ENCODE measurements at places on chromosomes 7 and 10.

- no peak for DNase-seq
Observed at GRCh38 chr10:74898201-74898976, 72.0 kb downstream of the KAT6B start.

GRCh38 chr7:138405496-138405895, 54.6 kb upstream of the TRIM24 start:
- no peak for DNase-seq

DNA sequence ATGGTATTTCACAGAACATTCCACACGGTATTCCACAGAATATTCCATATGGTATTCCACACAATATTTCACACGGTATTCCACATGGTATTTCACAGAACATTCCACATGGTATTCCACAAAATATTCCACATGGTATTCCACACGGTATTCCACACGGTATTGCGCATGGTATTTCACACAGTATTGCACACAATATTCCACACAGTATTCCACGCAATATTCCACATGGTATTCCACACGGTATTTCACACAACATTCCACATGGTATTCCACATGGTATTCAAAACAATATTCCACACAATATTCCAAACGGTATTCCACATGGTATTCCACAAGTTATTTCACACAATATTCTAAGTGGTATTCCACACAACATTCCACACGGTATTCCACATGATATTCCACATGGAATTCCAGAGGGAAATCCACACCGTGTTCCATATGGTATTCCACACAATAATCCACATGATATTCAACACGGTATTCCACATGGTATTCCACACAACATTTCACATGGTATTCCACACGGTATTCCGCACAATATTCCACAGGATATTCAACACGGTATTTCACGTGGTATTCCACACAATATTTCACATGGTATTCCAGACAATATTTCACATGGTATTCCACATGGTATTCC, 136.7 kb upstream of the CHST15 start:
- no peak for DNase-seq

GRCh38 chr7:96942112-96942511, 63.2 kb upstream of the DLX6 start:
- DNase-seq, result no peak

DNA sequence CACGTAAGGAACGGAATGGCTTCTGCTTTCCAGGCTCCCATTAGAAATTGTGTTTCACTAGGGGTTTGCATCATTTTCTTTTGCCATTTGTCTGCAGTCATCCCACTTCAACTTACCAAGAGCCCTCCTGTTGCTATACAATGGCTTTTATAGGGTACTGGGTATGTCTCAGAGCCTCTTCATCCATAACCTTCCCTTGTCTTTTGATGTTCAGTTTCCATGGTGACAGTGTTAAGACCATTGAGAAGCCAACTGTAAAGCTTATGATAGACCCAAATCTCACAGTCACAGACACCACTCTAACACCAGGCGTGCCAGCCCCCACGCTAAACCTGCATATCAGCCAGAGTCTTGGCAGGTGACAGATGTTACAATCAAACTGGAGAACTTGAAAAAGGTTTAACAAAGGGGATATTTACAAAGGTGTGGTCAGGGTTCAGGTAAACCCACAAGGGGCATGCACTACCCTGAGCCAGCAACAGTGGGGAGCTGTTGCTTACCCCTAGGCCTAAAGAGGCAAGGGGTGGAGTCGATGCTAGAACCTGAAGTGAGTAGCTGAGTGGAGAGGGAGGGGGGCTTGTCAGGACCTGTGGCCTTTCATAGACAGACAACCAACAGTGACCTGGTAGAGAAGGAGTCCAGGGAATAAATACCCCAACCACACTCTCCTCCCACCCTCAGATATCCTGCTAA, 53.2 kb upstream of the ABLIM1 start:
- DNase-seq, result no peak

- DNase-seq, result no peak
Observed at GRCh38 chr10:13560597-13560996, 26.2 kb upstream of the PRPF18 start.

GRCh38 chr10:113222207-113222606, 272.2 kb downstream of the TCF7L2 start:
- DNase-seq, result no peak

DNA sequence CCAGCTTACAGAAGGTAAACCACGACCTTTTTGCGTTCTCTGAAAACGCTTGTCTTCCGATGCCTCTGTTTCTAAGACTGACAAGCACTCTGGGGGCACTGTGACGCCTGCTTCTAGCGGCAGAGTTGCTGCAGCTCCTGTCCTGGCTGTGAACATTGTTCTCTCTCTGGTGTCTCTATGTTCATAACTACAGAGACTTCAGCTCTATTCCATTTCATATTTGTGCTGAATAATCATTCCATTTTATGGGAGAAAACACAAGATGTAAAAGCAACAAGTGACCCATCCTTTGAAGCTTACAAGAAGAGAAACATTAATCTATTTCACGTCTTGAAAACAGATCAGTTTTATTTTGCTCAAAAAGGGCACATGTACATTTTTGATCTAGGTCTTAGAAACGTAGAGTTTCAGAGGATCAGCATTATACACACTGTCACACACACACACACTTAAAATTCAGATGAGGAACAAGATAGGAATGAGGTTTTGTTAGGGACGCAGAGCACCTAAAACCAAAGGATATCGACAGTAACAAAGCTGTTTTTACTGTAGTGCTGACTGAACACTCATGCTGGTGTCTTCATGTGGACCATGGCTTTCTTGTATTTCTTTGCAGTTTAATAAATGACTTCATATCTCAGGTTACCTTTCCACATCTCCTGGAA, 3.0 kb downstream of the IKZF1 start:
- no peak for DNase-seq

- DNase-seq, result no peak
Observed at GRCh38 chr7:16129431-16130110, 291.8 kb downstream of the CRPPA start.

DNA sequence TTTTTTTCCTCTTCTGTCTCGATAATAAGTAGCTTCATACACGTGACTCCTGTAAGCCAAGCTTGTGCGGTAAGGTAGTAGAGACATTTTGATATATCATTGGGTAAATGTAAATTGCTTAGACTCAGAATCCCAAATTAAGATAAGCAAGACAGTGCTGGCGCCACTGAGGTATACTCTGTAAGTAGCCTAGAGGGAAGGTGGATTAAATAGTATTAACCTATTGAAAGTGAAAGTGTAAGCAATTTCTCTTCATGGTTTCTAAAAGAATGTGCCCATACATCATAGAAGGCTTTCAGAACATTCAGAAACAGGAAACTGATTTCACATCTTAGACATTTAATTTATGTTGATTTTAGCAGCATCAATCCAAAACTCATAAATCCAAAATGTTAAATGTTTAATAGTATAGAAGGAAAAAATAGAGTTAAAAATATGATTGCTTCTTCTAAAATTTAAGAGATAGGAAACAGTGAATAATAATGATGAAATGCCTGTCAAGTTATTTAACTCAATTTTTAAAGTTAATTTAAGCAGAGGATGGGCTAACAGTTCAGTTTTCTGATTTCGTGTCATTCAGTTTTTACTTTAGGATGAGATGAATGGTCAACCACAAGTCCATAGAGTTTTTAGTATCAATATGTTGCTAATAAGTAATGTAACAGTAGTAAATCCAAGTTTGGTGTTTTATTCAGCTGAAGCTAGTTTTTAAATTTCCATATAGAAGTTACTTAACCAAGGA, 36.8 kb downstream of the LRRC72 start:
- no peak for DNase-seq

DNA sequence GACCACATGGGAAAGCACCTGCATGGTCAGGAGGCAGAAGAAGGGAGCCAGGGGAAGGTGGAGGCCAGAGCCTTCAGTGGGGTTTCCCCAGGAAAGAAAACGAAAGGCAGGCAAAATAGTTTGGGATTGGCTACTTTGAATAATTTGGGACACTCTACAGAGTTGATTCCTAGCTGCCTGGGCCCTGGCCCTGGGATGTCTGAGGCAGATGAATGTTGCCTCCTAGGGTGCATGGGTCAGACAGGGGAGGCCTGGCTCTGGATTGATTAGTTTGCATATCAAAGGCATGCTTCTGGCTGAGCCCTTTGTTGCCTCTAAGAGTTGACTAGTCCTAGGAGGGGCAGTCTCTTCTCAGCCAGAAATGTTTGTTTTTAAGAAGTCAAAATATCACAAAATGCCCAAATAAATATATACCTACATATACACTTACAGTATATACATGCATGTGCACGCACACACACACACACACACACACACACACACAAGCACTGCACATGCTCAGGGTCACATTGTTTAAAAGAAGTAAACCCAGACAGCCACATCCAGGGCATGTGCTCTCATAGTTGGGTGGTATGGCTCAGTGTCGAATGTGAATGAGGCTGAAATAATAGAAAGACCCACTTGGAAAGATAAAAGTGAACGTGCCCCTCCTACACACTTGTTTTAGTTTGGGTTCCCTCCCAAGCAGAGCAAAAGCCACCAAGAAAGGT, 184.2 kb downstream of the GPAM start:
- DNase-seq, result no peak

DNA sequence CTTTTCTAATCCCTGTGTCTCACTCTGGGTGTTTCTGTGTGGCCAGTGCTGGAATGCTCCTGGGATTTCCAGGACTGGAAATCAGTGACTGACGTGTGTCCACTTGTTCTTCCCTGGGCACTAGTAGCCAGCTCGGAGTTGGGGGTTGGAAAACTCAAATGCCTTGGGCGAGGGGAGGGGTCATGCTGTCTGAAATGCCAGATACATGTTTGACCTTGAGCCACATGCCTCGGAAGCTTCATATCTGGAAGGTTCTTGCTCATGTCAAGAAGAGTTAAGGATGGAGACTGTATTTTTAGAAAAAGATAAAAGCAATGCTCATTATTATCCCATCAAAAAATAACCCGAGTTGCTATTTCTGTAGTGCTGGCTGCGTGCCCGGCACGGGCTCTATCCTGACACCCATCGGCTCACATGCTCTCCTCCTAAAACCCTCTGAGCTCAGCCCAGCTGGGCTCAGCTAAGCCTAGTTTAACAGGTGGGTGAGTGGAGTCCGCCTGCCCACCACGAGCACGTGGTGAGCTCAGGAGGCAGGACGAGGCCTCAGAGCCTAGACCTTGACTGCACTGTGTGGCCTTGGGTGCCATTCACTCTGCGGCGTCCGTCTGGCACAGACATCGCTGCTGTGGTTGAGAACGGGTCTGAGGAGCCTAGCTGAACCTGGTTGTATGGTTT, 6.4 kb downstream of the DPYSL4 start:
- no peak for DNase-seq

GRCh38 chr10:72056113-72056512, 32.2 kb downstream of the SPOCK2 start:
- DNase-seq, result no peak

DNA sequence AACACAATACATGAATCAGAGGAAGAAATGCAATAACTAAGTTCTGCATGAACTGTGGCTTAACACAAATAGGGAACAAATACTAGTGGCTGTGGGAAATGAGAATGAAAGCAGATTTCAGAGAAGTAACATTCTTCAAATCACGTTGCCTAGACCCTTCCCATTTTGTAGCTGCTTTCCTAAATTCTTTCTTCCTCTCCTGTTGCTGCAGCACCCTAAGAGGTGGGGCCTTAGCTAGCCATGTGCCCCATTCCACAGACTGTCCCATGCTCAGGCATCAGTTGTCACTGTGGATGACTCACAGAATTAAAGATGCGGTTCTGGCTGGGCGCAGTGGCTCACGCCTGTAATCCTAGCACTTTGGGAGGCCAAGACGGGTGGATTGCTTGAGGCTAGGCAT, 704.7 kb upstream of the C7orf33 start:
- no peak for DNase-seq

GRCh38 chr10:31134311-31134952, 102.8 kb upstream of the ZNF438 start:
- DNase-seq, result no peak

DNA sequence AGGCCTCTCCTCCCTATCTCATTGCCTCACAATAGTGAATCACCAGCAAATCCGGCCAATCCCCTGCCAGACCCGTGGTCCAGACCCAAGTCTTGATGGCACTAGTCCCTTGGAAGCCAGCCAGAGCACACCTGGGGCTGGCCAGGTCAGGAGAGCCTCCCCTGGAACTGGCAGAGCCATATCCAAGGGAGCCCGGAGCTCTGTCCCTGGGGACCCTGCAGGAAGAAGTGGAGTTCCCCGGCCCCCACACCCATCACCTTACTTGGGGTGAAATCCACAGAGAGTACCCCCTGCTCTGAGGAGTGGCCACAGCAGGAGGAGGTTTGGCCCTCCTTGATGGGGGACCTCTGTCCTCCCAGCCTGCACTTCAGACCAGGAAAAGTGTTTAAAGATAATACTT, 122.5 kb downstream of the HECW1 start:
- DNase-seq, result no peak

DNA sequence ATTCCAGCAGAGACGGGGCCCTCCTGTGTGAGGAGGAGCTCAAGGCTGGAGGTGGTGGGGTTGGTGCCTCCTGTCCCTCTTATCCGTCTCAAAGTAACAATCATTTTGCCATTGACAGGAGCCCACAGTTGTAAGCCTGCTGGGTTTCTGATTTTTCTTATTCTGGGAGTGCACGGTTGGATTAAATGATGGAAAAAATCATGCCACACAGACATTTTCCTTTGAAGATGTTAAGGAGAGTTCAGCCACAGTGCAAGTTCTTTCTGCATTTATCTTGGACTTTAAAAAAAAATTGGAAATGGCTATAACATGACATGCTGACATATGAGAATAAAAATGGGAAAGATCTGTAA, 8.4 kb upstream of the LYZL1 start:
- no peak for DNase-seq

GRCh38 chr10:63213489-63213888, 80.4 kb downstream of the NRBF2 start:
- DNase-seq, result no peak

- no peak for DNase-seq
Observed at GRCh38 chr10:18777258-18777657, 118.0 kb downstream of the ARL5B start.

GRCh38 chr7:145497911-145498525, 618.6 kb upstream of the CNTNAP2 start:
- DNase-seq, result no peak

DNA sequence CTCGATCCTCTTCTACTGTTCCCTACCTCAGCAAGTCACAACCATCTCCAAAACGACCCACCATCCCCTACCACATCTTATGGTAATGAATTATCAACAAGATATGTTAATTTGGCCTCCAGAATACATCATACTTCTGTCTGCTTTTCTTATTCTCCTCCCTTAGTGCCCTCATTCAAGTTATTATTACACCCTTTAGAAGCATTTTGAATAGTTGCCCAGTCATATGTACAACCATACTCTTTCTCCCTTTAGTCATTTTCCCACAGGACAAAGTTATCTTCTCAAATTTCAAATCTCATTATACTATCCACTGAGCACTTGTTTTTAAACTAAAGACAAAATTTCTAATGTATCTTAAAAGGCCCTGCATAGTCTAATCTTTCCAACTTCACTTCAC, 71.0 kb downstream of the GNAT3 start:
- DNase-seq, result no peak

DNA sequence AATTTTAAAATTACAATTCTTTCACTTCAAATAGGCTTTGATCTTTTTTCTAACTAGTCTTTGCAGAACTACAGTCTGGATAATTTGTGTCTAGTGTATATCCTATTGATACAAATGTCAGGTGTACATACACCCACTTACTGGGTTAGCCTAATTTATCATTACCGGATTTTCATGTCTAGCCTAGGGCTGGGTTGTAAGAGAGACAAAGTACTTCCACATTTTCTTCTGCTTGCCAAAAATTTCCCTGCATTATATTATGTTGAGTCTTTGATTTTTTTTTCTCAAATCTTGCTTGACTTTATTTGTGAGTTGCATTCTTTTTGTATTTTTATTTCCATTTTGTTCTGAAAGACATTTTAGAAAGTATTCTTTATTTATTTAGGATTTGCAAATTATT, 284.8 kb upstream of the FZD8 start:
- no peak for DNase-seq

GRCh38 chr10:124999433-125000365, 57.8 kb downstream of the ZRANB1 start:
- DNase-seq, result no peak
